Tibial artery (tissue), 4 donors: ENCODE measurements at places on chromosomes 7 and 10.

DNA sequence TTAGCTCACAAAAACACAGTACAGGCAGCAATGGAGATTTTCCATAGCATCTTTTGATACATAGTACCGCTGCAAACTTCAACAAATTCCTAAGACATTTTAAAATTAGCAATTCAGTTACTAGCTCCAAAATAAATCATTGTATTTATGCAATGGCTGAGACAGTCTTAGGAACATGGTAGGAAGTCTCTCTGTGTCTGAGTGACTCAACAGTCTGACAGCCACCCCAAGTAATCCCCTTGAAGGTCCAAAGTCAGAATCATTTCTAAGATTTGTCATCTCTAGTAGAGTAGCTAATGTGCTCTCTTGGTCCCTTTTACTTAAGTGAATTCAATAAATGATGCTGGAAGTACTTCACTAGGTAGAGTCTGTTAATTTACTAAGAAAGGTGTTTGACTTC, 93.8 kb upstream of the NOBOX start:
- DNase-seq: no peak

DNA sequence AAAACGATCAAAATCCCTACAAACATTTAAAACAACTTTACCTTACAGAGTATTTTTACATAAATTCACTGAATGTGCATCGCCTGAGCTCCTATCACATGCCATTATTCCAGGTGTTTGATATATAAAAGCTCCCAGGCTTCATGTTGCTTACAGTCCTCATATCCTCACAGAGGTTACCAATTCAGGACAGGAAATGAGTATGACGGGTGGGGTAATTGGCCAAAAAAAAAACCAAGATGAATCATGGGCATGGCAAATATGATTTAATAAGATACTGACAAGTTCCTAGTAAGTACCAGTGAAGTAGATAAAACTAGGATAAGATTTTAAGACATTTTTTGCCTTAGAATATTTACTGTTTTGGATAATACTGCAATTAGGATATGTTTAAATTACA, 135.8 kb downstream of the KMT2E start:
- DNase-seq: no peak

GRCh38 chr10:11189582-11190376, 172.1 kb downstream of the CELF2 start:
- no peak for DNase-seq

GRCh38 chr10:68598978-68599770, 39.0 kb downstream of the TET1 start:
- no peak for DNase-seq

DNA sequence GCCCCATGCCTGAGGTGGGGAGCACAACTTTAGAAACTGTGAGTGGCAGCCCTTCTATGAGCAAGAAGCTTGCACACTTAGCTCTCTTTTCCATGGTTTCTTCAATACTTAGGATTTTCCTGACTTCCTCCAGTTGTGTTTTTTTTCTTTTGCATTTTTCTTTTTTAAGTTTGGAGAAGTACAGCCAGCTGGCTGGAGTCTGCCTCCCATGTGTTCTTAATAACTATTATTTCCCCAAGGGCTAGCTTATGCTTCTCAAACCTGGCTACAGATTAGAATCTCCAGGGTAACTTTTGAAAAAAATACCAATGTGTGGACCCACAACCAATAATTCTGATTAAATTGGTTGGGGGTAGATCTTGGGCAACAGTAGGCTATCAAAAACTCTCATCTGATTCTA, 37.4 kb upstream of the MEOX2 start:
- DNase-seq: no peak

DNA sequence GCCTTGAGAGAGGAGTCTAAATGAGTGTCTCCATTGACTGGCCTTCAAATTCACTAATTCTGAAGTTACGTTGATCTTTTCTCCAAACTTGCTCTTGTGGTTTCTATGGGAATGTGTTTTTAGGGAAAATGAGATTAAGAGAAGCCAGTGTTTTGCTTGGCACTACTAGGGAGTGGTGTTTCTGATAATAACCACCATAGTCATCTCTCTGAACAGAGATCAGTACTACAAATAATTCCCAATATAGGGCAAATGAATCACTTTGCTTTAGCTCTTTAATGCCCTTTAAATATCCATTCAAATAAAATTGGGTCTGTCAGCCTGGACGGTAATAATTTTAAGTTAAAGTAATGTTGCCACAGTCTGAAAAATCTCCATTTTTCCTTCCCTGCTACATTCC, 90.8 kb downstream of the NRF1 start:
- no peak for DNase-seq

GRCh38 chr7:22694597-22695207, 32.3 kb upstream of the IL6 start:
- no peak for DNase-seq

DNA sequence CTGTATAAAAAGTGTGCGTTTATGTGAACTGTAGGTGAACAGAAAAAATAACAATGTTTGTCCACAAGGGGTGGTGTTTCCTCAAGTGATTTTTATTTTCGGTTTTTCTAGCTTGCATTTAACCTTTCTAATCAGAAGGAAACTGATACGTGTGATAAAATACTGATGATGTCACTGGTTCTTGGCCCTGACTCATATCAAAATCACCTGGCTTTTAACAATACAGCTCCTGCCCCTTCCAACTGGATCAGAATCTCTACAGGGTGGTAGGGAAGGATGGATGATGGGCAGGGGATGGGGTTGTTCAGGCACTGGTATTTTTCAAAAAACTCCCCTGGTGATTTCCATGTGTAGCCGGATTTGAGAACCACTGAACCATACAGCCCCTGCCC, 10.9 kb downstream of the NPFFR1 start:
- no peak for DNase-seq

DNA sequence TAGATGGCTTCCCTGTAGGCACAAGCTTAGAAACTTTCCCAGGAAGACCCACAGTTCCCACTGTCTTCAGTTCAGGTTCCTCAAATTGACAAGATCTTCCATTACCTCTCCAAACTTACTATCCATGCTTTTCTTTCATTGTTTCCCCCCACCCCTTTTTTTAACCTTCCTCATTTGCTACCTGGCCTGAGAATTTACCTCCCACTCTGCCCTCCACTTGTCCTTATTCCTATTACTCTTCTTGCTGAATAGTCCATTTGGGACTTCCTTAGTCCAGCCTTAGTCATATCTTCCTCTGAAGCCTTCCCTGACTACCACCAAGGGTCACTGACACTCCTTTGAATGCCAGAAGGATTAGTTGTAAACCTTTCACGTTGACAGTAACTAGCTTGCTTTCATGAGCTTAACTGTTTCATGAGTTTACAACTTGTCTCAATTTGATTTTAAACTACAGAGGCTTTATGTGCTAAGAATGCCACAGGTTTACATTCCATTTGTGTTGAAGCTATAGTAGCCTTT, 1.2 kb upstream of the CALU start:
- no peak for DNase-seq

DNA sequence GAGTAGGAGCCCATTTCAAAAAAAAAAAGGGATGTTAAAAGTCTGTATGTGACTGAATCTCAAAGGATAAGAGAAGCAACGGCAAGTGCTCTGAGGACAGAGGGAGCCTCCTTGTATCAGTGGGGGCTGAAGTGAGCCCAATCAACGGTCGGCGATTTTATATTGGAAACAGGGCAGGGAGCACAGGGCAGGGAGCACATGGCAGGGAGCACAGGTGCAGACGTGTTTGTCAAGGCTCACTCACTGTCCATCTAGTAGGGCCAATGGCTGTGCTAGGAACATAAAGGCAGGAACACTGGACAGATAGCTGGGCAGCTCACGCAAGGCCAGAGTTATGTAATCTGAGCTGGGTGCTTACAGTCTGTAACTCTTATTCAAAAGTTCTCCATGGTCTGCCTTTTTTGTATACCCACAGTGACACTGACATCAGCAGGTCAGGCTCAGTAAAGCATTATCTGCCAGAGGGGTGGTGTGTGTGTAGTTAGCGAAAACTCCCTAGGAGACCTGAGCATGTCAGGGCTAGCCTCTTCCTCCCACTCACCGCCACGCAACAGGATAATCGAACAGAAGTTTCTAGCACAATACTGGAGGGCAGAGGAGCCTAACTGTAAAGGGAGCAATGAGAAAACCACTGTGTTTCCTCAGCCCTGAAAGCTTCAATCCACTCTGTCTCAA, 15.4 kb downstream of the AKR1B1 start:
- no peak for DNase-seq

DNA sequence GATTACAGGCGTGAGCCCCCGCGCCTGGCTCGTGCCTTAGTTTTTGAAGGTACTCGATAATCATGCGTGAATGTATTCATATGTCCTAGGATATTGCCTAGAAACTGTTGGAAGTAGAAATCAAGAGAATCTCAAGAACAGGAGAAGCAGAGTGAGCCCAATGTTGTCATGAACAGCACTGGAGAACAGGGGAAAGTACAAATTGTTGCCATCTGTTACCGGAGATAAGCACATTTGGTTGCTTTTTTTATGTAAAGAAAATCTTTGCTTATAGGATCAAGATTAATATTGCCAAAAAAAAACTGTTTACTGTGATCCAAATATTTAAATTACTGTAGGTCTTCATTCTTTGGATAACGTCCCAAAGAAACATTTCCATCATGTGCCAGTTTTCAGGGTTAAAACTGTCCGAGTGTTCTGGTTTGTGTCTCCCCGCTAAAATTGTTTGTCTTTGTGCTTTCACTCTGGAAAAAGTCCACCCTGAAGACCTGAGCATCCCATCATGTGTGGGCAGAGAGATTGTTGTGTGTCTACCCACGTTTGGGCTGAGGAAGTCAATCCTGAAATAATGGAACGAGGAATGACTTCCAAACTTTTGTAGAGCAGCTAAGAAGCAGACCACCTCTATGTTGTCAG, 95.7 kb upstream of the CELF2 start:
- no peak for DNase-seq

DNA sequence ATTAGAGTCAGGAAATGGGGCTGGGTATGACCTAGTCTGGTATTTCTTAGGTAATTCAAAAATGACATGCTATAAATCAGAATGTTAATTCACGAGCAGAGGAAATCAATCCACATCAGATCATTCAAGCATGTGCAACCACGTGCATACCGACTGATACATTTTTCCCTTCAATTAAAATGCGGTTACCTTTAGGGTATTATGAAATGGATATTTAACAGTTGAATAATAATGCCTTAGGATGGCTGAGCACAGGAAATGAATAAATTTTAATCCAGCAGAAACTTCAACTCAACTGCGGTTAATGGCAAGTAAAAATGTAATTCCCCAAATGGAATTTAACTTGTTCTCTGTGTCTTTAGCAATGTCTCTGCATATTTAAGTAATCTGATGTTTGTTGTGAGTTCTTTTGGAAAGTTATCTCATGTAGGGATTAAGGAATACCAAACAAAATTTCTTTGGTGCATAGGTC, 9.2 kb downstream of the CPA2 start:
- DNase-seq: no peak

DNA sequence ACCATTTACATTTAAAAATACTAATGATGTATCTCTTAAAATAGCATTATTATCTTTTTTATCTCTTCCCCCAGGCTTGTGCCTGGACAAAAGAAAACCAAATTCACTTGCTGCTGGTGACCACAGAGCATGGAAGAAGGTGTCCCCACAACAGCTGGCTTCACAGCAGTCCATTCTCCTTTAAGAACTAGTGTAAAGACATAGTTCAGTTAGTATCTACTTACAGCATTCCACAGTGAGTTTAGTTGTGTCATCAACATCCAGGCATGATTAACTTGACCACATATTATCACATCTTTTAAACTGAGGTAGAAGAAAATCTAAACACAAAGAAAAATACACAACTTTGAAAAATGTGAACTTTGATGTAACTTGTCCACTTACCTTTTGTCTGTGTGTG, 55.0 kb downstream of the LRRC17 start:
- no peak for DNase-seq

- DNase-seq: no peak
Measured at GRCh38 chr7:4281231-4281993, 400.7 kb upstream of the FOXK1 start.

DNA sequence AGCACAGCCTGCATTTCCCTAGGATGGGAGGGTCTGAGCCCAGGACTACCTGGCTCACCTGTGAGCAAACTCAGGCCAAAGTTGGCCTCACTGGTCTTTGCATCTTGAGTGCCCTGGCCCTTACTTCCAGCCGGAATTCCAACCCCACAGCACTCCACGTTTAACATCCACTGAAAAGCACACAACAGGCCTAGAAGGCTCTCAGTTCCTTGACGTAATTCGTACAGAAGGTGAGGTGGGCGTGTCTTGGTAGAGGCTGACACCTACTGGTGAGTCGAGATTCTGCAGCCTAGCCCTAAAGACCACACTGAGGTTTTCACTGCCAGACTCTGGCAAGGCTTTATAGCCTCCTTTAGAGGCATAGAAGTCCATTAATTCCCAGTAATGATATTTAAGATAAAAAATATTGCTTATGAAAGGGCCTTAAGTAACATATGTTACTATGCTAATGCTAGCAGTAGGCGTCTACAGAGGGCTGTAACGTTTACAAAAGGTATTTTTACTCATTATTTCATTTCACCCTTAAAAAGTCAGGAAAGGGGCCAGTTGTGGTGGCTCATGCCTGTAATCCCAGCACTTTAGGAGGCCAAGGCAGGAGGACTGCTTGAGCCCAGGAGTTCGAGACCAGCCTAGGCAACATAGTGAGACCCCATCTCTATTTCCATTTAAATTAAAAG, 95.8 kb downstream of the HIP1 start:
- no peak for DNase-seq

DNA sequence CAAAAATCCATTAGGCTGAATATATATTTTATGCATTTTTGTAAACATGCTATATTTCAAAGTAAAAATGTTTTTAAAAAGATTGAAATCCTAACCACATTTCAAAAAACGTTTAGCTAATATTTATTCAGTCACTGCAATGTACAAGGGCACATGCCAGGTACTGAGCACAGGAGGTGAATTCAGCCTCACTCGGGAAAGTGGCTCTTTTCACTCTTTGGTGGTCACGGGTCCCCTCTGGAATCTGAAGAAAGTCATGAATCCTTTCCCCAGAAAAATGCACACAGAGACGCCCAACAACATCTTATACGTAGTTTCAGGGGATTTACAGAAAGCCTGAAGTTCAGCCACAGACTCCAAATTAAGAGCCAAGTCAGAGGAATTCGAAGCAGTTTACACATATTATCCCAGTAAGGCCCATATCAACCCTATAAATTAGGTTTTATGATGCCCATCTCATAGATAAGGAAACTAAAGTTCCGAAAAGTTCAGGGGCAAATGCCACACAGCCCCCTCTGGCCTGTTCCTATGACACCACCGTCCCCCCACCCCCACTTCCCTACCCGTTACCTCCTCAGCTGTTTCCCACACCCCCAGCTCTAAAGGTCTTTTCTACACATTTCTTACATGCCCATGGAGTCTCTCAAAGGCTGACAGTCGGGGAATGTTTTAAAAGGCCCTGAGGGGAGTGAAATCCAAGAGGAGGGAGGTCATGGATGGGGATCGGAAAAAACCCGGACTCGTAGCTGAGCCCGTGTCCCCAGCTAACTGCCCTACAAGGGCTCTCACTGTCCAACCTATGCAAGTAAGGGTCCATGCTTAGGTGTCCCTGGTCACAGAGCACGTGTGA, 9.6 kb upstream of the SVOPL start:
- no peak for DNase-seq
